ENCODE measurements at places on chromosomes 5 and 9.
A peak's percentile ranks its signal among the peaks of the same experiment; 100 is the strongest.

DNA sequence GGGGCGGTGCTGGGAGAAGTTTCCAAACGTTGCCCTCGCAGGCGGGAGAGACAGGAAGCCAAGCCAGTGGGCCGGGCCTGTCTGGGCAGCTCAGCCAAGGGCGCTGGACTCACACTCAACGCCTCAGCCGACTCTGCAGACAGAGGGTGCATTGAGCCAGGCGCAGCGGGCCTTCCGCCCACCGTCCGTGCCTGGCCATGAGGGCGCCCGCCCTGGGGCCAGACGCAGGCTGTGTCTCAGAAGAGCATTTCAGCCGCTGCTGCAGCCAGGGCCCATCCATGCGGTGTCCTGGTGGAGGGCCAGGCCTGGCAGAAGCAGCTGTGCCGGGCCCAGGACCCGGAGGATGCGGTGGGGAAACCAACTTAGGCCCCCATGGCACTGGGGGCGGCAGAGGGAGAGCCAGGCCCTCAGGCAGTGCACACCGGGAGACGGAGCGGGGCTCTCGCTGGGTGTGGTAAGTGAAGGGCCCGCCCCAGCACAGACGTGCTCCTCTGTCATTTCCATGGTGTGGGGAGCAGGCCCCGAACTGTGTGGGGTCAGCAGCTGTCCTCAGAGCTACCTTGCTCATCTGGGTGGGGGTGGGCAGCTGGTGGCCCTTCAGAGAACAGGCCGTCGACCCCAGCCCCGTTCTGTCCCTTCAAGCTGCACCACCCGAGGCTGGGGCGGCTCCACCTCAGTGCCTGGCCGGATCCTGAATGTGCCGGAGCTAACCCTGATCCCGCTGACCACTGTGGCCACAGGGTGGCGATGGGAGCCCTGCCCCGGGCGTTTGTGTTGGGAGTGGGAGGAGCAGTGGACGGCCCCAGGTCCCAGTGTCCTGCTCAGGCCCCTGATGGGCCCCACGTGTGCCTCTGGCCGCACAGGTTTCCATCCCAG lies 18.0 kb downstream of the DNLZ start:
- DNase-seq, result no peak

DNA sequence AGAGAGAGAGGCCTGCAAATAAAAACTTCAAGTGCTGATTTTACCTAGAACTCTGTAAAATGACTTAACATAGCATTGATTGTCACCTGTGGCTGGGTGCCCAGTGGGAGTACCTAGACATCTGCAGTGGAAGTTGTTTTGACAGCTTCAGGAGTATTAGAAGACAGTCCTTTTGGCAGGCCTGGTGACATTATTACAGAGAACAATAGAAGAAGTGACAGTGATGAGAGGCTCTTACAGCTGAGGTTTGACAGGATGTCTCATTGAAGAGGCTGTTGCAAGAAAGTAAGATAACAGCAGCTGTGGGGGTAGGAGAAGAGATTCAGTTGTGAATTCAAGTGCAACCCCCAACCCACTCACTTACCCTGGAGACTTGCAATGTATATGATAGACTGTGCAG lies 27.9 kb upstream of the MUSK start:
- no peak for DNase-seq

DNA sequence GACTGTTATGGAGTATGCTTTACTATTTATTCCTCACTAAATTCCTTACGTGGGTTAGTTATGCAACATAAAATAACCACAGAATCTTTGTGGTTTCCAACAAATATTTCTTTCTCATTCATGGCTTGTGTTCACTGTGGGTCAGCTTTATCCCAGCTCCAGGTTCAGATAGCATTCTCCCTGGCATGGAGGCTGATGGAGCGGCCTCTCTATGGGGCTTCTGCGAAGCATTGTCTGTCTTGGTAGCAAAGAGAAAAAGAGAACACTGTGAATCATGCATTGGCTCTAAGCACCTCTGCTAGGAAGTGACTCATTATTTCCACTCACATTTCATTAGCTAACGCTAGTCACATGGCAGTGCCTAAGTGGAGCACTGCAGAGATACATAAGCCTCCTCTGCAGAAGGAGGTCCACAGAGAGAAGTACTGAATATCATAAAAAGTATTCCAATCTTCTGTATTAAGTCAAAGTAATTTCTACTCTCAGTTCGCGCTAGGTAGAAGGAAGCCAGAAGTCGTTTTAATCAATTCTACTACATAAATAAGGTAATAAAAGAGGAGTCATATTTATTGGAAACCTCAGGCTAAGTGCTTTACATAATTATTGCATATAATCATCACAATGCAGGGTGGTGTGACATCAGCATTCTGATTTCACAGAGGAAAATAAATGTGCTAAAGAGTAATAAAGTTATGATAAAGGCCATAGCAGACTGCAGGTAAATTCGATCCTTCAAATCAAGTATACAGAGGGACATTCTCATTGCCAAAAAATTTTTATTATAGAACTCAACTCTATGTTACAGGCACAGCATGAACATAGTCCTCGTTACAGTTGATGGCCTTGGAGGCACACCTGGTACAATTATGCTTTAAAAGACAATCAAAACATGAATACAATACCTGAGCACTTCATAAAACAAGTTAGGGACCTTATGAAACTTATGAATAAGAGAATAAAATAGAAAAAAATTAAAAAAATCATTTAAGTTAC lies 531.1 kb downstream of the CETN3 start:
- DNase-seq, result no peak

DNA sequence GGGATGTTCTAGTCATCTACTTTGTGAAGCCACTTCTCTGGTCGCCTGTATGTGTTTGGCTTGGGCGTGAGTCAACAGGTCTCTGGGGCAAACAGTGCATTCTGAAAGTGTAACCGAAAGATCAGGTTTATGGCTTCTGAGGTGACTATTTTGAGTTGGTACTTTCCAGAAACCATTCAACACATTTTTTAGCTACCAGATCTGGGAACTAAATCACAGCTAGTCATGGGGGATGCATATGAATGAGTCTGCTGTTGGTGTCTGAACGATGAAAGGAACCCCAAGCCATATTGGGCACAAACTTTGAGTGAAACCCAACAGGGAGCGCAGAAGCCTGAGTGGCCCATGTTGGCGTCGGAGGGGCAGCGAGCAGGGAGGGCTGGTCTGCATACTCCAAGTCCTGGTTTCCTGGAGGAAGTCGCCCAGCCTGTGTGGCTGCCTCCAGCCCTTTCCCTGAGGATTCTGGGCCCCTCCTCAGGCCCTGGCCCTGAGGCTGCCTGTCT lies 35.3 kb downstream of the UBE2QL1 start:
- no peak for DNase-seq

DNA sequence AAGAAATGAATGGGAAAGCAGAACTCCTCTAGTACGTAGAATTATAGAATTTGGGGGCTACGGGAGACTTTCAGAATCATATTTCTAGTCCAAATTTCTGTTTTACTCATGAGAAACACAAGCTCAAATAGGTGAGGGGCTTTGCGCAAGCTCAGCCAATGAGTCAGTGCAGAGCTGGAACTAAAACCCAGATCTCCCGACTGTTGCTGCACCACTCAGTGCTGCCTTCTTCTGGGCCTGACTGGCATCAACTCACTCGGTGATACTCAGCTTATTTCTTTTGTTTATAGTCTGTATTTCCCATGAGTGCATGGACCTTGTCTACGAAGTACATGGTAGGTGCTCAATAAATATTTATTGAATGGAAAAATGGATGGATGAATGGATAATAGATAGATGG lies 280.2 kb downstream of the CDK5RAP2 start:
- DNase-seq, result no peak

DNA sequence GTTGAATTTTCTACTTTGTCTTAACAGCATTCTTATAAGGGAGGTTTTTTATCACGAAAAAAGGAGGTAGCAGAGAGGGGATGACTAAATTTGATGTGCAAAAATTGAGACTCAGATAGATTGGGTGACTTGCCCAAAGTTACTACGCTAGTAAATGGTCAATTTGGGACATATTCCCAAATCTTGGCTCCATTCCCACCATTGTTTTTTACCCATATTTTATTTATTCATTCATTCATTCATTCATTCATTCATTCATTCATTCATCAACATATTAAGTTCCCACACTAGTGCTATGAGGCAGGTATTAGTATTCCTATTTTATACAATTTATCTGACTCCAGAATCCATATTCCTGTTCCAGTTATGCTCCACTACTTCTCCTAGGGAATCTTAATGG lies 85.6 kb downstream of the HACD4 start:
- no peak for DNase-seq

DNA sequence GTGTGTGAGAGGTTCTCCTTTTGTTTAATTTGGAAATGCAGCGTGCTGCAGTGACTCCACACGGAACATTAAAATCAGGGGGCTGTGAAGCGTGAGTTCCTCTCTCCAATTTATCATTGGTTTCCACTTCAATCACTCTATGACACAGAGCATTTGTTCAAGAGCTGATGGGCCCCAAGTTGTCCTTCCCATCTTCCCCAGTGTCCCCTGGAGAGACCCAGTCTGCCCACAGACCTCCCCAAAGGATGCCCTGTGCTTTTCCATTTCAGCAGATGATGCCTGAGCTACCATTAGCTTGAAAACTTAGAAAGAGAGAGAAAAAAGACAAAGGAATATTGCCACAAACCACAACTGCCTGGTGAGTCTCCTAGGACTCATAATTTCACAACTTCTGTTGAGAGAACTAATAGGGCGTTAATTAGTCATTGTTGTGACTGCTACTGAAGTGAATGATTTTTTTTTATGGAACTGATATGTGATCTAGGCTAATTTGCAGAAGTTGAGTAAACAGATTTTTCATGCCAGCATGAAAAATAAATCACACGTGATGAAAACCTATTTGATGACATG lies 772.7 kb downstream of the SEMA5A start:
- no peak for DNase-seq

DNA sequence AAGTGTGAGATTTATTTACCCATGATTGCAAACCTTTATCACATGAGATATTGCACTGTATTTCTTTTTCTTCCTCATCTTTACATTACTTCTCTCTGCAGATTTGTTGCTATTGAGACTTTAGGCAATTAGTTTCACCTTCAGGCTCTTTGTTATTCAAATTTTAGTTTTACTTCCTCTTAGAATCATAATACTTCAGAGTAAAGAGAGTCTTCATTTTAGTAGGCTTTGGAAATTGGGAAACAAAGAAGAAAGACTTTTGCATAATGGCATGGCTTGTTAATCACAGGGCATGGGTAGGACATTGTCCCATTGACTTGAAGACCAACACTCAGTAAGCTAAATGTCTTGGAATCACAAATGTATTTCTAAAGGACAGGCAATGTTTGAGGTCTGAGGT lies 1.2 kb upstream of the PCDHGA5 start:
- DNase-seq, result no peak

DNA sequence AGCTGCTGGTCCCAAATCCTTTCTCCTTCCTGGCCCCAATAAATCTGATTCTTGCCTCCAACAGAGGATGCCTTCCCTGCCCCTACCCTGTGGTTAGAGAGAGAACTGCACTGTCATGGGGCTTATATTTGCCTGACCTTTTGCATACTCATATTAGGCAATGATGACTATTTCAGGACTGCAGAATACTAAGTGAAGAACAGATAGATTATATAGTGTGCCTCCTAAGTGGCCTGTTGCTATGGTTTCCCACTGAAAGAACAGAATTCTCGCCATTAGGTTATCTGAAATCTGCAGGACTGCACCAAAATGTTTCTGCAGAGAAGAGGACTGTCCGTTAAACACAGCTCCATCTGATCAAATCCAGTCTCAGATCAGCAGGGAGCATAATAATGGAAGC lies 87.3 kb upstream of the CCNG1 start:
- no peak for DNase-seq

- no peak for DNase-seq
Measured at GRCh38 chr9:33923998-33924701, 107.2 kb downstream of the UBE2R2 start.

DNA sequence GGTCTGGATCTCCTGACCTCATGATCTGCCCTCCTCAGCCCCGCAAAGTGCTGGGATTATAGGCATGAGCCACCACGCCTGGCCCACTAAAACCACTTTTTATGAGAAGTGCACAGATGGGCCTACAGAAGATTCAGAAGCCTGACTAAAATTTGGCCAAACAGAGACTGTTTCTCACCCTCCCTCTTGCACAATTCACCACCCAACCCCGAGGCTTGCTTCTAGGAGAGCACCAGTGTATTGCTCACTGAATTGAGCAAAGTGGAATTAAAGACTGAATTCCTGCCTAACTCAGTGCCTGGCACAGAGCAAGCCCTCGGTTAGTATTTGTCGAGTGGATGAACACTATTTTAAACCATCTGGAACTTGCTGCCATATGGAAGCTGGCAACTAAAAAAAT lies 3.4 kb upstream of the DCTN4 start:
- DNase-seq, result no peak

- DNase-seq, result no peak
Measured at GRCh38 chr5:66949066-66949465, 247.5 kb downstream of the CD180 start.

GRCh38 chr9:130433168-130433946 lies 11.4 kb upstream of the ASS1 start:
- DNase-seq, result peak; percentile 41

DNA sequence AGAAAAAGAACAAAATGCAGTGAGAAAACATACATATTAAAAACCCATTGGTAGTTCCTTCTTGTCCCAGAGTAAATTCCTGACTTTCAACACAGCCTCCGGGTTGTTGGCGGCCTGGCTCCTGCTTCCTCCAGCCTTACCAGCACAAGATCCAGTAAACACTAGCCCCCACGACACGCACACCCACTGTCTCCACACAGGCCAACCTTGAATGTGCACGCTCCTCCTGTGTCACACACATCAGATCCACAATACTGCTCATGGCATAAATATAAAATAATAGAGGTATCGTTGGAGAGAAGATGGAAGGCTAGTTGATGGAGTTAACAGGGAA lies 2.5 kb upstream of the SLC31A2 start:
- DNase-seq, result no peak

- no peak for DNase-seq
Measured at GRCh38 chr5:122296871-122297270, 15.2 kb upstream of the SNCAIP start.

DNA sequence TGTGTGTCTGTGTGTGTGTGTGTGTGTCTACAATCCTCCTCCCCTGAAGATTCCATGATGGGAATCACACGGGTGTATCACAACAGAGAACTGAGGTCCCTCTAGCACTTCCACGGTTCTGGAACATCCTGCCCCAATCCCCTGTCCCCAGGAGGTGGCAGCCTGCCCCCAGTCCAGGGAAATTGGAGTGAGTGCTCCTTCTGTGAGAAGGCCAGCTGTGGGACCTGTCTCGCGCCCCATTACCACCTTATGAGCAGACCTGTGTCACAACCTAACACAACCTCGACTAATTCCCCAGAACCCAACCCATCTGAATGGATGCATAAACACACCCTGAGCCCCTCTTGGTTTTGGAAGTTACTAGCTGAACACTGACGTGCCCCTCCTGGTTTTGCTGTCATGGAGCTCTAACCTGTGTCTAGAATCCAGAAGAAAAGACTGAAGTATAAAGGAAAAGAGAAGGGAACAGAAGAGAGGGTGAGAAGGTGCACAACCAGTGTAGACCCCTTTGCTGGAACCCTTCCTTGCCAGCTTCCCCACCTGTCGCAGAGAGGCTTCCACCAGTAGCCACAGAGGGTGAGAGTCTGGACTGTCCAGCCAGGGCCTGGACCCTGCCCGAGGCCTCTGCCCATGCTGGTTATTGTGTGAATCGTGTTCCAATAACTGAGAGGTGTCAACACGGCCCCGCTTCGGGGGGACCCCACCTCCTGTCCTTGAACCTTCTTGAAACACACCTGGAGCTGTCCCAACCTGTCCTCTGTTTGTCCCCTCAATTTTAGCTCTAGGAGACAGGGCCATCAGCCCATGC lies 3.4 kb downstream of the BTNL9 start:
- DNase-seq, result no peak

All from activated naive CD4-positive, alpha-beta T cell treated with anti-CD3 and anti-CD28 coated beads, Interleukin-2, amount 50 U/mL, for 16 hours (primary cell).